ENCODE measurements at places on chromosomes 6 and 20. TPM values are rescaled to one million over a fixed set of nuclear protein-coding genes. Genes with fewer than 3 reads are reported as not detected.

Gene ARG1
- not detected for total RNA-seq

Gene ADGRF4
- not detected for total RNA-seq

GRCh38 chr6:102298051-102298450, 904.5 kb downstream of the GRIK2 start:
- no peak for DNase-seq

GRCh38 chr6:16721977-16722376, 39.3 kb downstream of the ATXN1 start:
- DNase-seq, result no peak

Gene TBX18
- not detected for total RNA-seq

Gene LY6G6F
- total RNA-seq, result not detected

DNA sequence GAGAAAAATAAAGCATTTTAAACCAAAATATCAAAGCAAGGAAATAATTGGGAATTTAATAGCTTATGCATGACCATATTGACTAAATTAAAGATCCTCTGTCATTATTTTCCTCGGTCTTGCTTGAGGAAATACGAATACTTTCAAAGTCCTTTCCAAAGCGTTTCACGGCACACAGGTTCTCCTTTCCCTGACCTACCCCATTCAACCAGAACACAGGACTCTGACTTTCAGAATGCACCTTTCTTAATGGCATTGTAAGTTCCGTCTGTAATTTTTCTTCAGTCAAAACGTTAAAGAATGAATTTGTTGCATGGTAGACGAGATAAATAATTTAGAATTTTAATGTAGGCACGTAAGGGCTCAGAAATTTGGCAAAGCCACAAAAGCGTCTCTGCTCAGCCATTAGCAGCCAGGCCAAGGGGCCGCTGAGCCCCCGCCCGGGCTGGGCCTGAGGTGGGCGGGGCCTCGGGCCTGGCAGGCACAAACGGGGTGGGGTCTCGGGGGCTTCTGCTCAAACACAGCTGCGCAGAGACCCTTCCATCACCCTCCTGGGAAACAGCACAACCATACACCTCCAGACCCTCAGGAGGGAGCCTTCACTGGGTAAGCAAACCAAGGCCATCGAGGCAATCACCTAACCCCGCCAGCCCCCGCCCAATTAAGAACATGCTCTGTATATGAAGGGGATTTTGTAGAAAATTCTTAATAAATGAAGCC, 3.4 kb downstream of the NEDD9 start:
- DNase-seq, result no peak

Gene SNAP91
- total RNA-seq, result not detected

DNA sequence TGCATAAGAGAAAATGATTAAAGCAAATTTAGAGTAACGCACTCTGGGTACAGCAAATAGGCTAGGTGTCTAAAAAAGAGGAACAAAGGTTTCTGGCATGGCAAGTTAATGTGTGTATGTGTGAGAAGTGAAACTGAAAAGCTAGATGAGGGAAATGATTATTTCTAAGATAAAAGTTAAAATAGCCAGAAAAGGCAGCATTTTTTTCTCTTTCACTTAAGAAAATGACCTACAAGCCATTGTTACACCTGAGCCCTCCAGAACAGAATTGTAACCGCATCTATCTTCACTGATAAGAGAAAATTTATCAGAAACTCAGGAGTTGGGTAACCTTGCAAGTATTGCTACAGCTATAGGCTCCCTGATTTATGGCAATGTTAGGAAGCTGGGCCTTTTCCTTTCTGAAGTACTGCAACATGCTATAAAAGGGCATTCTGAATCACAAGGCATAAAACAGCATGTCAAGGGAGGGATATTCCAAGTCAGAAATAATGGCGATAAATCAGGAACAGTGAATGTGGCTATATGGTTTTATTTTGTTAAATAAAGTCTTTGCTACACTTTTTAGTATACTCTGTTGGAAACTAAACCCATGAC, 395.3 kb downstream of the TBC1D32 start:
- no peak for DNase-seq

Gene RIMS1
- total RNA-seq, result not detected

- no peak for DNase-seq
These were observed 1.9 kb downstream of the CHD6 start for GRCh38 chr20:41616228-41616627.

GRCh38 chr20:37194621-37195417, 15.5 kb upstream of the MROH8 start:
- DNase-seq, result peak; percentile 75

DNA sequence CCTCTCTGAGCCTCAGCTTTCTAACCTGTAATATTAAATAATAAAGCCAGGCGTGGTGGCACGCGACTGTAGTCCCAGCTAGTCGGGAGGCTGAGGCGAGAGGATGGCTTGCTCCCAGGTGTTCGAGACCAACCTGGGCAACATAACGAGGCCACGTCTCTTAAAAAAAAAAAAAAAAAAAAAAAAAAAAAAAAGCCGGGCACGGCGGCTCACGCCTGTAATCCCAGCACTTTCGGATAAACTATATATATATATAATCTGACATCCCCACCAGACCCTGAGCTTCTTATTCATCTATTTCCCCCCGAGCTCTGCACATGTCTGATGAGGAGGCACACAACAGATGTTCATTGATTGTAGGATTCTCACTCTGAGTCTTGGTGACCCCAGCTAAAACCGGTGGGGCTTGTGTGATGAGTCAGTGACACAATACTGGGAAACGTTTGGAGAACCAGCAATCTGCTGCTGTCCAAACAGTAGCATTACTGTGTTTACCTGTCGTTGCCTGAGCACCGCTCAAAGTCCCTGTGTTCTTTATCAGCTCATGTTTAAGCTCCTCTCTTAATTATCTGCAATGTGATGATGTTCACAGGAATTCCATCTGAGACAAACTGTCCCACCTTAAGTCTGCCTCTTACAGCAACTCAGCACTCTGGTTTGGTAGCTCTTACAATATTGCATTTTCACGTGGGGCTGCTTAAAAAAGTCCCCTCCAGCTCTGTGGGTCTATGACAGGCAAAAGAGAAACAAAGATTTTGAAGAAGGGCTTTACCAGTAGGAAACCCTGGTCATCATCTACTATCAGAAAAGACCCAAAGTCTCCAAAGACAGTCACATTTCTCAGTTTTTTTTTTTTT, 1.0 kb upstream of the SPATA2 start:
- DNase-seq, result no peak

- DNase-seq, result no peak
These were observed 462.5 kb upstream of the BTBD3 start for GRCh38 chr20:11454966-11455799.

Gene COL9A1
- not detected for total RNA-seq

- DNase-seq, result peak; percentile 36
These were observed 83.8 kb downstream of the RNASET2 start for GRCh38 chr6:166872531-166873009.

Gene SPEF1
- not detected for total RNA-seq

GRCh38 chr20:835608-836045, 2.1 kb downstream of the FAM110A start:
- no peak for DNase-seq

DNA sequence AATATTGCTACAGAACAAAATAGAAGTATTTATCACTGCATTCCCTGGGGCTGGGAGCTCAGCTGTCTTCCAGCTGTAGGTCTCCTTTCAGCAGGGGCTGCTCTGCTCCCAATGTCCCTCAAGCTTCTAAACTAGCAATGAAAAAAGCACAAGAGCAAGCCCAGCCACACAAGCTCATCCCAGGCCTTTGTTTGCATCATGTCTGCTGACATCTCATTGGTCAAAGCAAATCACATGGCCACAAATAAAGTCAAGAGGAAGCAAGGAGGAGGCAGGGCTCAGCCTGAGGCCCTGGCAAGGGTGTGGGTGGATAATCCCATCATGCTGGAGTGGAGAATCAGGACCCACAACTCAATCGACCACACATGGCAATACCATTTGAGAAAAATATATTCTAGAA, 2.2 kb upstream of the BFSP1 start:
- DNase-seq, result peak; percentile 80

DNA sequence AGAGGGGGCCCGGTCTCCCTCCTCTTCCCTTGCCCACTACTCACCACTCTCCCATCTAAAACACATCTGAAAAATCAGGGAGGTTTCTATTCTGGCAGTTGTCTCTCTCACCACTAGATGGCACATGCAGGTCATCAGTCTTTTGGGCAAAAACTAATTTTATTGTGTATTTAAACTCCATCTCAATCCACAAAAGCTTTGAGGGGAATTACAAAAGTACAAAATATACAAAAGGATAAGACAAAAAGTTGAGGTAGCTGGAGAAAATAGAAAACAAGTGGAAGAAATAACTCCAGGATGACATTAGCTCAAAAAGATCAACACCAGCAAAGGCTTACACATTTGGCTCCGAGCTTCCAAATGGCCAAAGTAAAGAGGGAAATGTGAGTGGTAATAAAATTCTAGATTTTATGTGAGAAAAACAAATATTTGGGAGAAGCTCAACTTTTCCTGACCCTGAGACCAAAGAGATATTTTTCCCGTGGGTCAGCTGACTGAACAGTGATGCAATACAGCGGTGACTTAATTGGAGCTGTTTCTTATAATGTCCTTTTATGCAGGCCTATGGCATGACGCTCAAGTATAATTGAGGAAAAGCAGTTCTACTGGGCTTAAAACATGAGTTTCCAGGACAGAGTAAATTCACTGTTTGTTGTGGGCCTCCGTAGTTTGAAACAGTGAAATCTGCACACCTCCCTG, 79.8 kb upstream of the CHD6 start:
- peak; percentile 75 for DNase-seq

- no peak for DNase-seq
These were observed 18.8 kb downstream of the ZFAND3 start for GRCh38 chr6:37838219-37838921.

- DNase-seq, result no peak
These were observed 40.9 kb downstream of the PDYN start for GRCh38 chr20:1952737-1953530.

Gene TRAM2
- total RNA-seq, result 2.6 TPM

GRCh38 chr6:78607189-78607588, 260.2 kb upstream of the IRAK1BP1 start:
- no peak for DNase-seq

Gene HLA-F
- total RNA-seq, result 270 TPM

Gene GSS
- total RNA-seq, result 71.0 TPM

Measured in activated CD4-positive, alpha-beta T cell treated with anti-CD3 and anti-CD28 coated beads, Interleukin-2, amount 10 ng/mL, durations not matched to agents 24 days and 14 days (primary cell).